Stimulated activated CD8-positive, alpha-beta memory T cell treated with anti-CD3 and anti-CD28 coated beads, Interleukin-15, amount 100 ng/mL, for 4 hours (primary cell): ENCODE measurements at places on chromosomes 1 and 21.

- DNase-seq = no peak
These were observed 14.7 kb downstream of the LYPLAL1 start for GRCh38 chr1:219188331-219188803.

GRCh38 chr1:66351478-66351877, 182.5 kb upstream of the SGIP1 start:
- no peak for DNase-seq

GRCh38 chr1:20189664-20190063, 3.3 kb upstream of the PLA2G2C start:
- DNase-seq = no peak

DNA sequence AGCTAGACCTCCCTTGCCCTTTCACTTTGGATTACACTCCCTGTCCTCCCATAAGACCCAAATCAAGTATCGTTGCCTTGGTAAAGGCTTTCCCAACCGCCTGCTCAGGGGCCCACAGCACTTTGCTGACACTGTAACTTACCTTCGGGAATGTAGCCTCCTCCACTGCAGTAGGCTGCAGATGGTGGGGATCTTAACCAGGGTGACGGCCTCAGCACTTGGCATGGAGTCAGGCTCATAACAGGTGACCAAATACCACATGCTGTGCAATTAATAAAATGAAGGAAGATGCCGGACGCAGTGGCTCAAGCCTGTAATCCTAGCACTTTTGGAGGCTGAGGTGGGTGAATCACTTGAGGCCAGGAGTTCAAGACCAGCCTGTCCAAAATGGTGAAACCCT, 88.7 kb upstream of the IRF2BP2 start:
- DNase-seq = no peak

DNA sequence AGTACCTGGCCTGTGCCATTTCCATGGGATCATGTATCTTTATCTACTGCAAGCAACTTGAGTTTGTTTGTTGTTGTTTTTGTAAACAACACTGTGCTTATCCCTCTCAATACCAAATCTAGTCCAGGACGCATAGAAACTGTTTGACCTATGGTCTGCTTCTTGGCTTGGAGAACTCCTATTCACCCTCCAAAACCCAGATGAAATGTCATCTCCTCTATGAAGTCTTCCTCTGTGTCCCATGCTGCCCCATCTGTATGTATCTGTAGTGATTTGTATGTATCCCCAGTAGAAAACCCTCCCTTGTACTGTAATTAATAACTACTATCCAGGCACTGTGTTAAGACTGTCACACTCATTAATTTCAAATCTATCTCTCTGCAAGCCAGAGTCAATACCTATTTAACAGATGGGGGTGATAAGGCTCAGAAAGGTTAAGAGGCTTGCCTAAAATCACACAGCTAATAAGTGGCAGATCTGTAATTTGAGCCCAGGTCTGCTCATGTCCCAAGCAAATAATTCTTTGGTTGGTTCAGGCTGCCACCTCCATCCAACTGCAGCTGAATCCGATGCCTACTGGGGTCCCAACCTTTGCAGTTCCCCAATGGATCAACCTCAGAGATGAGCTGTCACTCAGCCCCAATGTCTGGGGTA, 24.6 kb upstream of the ECE1 start:
- no peak for DNase-seq

GRCh38 chr1:205916541-205916940, 26.7 kb downstream of the SLC26A9 start:
- no peak for DNase-seq

DNA sequence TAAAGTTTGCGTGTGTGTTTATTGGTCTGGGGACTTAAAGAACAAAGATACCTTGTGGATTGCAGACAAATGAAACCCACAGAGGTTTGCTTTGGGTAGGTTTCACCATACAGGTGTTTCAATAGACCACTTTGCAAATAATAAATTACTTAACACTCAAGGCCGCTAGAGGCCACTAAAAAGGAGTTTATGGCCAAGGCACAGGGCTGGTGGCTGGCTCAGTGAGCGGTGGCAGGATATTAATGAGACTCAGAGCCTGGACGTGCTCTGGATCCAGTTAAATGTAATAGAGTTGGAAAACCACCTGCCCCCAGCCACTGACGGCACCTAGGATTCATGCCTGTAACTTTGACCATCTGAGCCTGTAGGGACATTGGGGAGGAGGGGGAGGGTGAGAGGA, 44.5 kb downstream of the LRRC38 start:
- DNase-seq = no peak

- DNase-seq = no peak
These were observed 196.9 kb downstream of the PRDM2 start for GRCh38 chr1:13896932-13897331.

- no peak for DNase-seq
These were observed 26.0 kb downstream of the RNASEL start for GRCh38 chr1:182563095-182563494.

GRCh38 chr1:210654176-210654981, 325.7 kb downstream of the HHAT start:
- DNase-seq = no peak

DNA sequence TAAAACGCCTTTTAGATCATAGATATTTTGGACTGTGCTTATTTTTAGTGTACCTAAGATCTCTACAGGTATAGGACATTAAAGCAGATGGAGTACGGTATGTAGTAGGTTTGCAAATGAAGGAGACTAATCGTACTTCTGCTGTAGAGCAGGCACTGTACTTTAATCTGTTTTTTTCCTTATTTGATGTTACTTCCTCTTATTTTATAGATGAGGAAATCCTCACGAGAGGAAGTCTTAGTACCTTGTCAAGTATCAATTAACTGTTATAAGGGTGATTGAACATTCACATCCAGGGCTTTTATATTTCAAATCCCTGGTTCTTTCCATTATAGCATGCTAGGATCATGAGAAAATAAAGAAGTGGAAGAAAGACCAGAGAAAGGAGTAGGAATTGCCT, 41.1 kb downstream of the CACHD1 start:
- no peak for DNase-seq

DNA sequence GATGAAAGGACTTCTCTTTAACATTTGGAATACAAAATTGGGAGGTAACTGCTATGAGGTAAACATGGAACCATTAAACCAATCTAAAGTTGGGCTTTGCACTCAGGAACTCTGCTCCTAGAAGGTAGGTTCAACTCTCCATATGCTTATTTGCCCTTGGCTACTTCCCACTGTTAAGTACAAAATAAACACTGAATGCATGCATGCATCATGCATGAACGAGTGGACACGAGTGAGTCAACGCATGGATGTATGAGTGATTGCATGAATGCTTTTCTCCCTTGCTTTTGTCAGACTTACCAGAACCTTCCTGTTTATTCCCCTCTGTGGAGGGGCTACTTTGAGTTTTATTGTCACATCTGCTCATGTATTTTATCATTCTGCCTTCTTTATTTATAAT, 42.4 kb upstream of the RUNX1 start:
- no peak for DNase-seq

DNA sequence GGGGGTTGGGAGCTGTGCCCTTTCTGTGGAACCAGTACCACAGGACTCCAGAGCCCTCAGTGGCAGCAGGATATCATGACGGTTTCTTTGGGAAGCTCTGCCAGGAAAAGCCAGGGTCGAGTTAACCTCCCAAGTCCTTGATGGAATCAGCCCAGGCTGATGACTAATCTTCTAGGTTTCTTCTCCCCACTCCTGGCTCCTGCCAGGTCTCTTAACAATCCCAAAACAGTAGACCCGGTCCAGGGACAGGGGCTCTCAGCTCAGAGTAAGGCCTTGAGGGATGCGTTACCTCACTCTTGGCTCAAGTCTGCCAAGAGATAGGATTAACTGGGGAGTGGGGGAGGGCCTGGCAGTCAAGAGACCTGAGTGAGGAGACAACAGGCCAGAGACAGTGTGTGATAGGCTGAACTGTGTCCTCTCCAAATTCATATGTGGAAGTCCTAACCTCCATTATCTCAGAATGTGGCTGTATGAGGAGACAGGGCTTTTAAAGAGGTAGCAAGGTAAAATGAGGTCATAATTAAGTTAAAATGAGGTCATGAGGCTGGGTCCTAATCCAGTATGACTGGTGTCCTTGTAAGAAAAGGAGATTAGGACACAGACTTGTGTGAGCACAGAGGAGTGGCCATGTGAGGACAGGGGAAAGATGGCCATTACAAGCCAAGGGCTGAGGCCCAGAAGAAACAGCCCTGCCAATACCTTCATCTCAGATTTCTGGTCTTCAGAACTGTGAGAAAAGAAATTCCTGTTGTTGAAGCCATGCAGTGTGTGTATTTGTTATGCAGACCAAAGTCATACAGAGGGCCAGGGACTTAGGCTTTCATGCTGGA, 95.0 kb downstream of the BEND5 start:
- DNase-seq = no peak

DNA sequence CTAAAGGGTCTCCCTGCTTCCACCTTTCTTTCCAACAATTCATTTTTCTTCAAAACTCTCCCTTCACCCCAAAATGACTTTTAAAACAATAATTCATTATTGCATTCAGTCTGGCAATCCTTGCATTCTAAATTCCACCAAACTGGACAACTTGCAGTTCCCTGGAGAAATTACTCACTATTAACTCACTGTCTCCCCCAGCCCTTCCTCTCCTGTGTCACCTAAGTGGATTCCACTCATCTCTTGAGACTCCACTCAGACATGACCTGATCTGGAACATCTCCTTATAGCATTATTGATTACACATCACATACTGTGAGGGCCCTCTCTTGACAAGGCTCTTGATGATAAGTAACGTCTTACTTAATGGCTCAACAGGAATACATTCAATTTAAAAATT, 257.1 kb downstream of the BRINP2 start:
- DNase-seq = no peak

GRCh38 chr1:221335161-221336101, 406.5 kb downstream of the DUSP10 start:
- no peak for DNase-seq

GRCh38 chr1:150692720-150693119, 4.2 kb downstream of the GOLPH3L start:
- DNase-seq = no peak

DNA sequence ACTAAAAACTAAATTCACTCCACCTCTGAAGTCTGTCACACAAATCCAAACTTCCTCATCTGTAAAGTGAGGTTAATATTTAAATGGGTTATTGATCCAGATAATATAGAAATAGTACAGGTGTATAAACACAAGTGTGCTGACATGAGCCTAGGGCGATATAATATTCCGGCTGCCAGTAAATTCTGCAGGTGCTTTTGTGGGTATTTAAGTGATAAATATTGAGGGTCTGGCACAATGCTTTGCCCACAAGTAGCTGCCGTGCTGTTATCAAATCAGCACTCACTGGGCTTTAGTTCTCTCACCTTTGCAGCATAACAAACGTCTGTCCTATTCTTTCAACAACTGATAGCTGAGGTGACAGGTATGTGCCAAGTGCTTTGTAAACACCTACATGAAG, 7.6 kb downstream of the PABPC4 start:
- DNase-seq = no peak

- no peak for DNase-seq
These were observed 366.6 kb upstream of the NCAM2 start for GRCh38 chr21:20631633-20632032.

- DNase-seq = no peak
These were observed 334.1 kb upstream of the B3GALT2 start for GRCh38 chr1:193520472-193520871.

DNA sequence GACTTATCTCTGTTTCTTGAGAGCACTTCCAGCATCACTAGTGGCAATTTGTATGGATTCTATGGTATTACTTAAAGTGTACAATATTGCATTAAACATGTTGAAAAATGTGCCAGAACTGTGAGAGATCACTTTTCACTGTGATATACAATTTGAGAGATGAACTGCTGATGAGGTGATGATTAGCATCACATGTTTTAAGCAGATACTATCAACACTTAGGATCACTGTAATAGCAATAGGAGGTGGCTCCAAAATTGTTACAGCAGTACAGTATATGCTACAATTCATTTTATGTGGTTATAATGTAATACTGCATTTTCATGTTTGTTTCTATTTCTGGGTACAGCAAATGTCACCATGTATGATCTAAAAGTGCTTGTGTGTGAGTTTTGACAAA, 570.0 kb downstream of the PTPRC start:
- DNase-seq = no peak

DNA sequence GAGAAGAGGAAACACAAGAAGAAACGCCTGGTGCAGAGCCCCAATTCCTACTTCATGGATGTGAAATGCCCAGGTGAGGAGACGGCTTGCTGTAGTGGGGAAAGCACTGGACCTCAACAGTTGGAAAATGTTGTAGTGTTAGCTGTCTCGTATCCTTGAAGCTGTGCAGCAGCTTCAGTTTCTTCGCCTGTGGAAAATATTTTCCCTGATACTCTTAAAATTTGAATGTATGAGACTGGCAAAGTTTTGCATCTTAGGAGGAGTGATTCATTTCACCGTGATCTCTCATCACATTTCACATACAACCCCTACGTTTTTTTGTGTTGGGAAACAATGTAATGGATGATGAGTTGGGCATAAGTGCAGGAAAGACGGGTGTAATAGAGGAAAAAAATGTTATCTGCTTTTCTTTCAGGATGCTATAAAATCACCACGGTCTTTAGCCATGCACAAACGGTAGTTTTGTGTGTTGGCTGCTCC, 629 bp downstream of the RPS27 start:
- DNase-seq = no peak

GRCh38 chr1:78281580-78281979, 209.2 kb upstream of the PTGFR start:
- DNase-seq = no peak

DNA sequence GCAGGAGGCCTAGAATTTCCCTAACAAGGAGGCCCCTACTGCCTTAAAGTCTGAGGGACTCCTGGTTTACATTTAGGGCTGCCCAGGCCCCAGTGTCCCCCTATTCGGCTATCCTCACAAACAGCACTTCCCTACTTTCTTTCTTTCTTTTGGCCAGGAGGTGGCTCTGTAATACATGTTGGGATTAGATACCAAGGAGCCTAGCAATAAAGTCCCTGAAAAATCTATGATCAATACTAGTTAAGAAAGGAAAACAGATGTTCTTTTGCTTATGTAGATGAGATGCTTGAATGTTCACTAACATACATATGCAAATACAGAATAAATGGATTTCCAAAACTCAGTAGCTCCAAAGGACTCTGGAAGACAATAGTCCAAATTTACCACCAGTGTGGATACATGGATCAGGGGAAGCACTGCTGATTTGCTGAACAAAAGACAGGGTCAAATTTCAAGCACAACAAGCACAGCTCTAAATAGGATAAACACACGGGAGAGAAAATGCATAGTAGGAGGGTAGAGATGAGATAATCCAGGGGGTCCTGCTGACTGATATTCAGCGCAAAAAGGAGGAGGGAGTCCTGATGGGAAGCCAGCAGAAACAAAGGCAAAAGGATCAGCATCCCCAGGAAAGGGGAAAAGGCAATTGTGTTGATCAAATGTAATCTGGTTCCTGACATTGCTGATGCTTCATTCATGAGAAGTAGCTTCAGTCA, 240.0 kb downstream of the NUF2 start:
- no peak for DNase-seq

DNA sequence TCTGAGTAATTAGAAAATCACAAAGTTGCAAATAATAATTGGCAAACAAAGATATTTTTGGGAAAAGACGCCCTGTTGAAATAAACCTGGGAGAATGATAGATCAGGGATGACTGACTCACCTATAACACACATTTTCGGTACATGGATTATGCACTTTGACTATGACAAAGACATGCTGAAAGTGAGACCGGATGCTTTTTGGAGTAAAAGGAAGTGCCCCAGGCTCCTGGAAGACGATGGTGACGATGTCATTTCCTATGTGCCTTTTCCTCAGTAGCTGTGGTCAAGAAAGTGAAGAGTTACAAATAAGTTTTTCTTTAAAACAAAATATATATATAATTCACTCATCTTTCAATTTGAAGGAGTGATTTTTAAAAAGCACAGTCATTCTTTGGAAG, 158.7 kb downstream of the SIPA1L2 start:
- DNase-seq = no peak

GRCh38 chr1:192270398-192270797, 46.4 kb upstream of the RGS21 start:
- no peak for DNase-seq
